ENCODE measurements at places on chromosomes 5 and 9. TPM values are rescaled to one million over a fixed set of nuclear protein-coding genes. Genes with fewer than 3 reads are reported as not detected.

DNAJA1 gene
- total RNA-seq, result 250 TPM

PCDHGB6 gene
- total RNA-seq, result 9.8 TPM

GABRB2 gene
- total RNA-seq, result 71.7 TPM

GABRP gene
- not detected for total RNA-seq

ARID3C gene
- total RNA-seq, result 0.82 TPM

C9 gene
- under 0.01 TPM for total RNA-seq

SARDH gene
- total RNA-seq, result 1.6 TPM

GPSM1 gene
- total RNA-seq, result 71.7 TPM

NOTCH1 gene
- 15.9 TPM for total RNA-seq

SPATA31E1 gene
- total RNA-seq, result not detected

DNA sequence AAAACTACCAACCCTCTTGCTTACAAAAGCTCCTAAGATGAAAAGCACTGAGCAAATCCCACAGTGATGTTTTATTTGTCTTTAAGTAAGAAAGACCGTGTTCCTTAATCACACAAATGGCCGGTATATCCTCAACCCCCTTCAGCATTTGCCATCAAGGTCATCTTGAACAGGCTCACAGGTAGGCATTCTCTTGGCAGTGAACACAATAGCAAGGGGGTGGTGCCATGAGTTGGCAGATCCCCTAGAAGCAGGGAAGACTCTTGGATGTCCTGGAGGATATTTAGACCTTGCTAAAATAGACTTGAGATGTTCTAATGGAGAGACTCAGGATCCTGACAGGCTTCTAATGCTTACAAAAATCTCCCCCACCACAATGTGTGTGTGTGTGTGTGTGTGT is 323.0 kb downstream of the SPOCK1 start:
- no peak for DNase-seq

DNA sequence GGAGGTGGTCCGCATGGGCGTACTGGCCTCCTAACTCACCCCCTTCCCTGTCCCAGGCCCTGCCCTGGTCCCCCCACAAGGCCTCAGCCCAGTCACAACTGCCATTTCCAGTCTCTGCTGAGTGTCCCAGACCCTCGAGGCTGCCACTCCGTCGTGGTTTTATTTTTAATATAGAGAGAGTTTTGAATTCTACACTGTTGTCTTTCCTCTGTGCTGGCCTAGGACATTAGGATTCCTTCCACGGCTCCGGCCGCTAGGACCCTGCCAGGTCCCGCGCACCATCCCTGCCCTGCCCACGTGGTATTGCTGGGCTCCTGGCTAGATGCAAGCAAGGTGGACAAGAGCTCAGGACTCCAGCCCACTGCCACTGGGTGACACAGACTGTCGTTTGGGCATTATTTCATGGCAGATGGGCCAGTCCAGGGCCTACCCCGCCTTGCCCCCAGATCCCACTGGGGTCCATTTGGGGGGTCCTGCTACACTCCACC is 53.3 kb downstream of the SAR1B start:
- DNase-seq, result no peak

GRCh38 chr5:179762079-179762780 is 29.6 kb downstream of the MAML1 start:
- DNase-seq, result no peak

DNA sequence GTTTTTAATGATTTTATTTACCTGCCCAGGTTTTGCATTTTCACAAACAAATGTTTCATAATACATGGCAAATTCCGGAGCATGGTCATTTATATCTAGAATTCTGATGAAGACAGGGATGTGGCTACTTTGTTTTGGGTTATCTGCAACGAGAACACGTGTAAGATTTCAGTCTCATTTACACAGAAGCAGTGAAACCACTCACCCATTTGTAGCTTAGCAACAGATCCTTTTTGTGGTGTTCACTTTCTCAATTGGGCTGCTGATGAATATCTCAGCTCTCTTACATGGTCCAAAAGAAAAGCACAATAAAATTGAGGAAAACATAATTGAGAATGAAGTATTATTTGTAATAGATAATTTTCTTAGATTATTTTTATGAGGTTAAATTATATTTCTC is 148.6 kb downstream of the CDH9 start:
- no peak for DNase-seq

DNA sequence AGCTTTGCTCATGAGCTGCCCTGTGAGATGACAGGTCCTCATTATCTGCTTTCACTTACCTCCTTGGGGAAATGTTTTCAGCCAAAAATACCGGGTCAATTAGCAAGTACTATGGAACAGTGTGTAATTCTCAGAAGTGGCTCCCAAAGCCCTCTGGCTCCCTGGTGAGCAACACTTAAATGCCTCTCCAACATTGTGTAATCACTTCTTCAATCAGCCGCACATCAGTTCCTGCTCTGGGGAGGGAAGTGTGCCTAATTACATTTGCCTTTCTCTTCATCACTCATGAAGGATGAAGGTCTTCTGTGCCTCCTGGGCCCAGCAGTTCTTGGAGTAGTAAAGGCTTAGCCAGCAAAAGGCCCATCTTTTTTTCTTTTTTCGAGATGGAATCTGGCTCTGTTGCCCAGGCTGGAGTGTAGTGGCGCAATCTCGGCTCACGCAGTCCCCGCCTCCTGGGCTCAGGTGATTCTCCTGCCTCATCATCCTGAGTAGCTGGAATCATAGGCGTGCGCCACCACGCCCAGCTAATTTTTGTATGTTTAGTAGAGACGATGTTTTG is 23.1 kb downstream of the NIM1K start:
- DNase-seq, result no peak

GRCh38 chr9:89519366-89519805 is 21.5 kb upstream of the SEMA4D start:
- DNase-seq, result no peak

- DNase-seq, result no peak
Measured at GRCh38 chr5:18375641-18376040, 741.4 kb downstream of the TAF11L14 start.

DNA sequence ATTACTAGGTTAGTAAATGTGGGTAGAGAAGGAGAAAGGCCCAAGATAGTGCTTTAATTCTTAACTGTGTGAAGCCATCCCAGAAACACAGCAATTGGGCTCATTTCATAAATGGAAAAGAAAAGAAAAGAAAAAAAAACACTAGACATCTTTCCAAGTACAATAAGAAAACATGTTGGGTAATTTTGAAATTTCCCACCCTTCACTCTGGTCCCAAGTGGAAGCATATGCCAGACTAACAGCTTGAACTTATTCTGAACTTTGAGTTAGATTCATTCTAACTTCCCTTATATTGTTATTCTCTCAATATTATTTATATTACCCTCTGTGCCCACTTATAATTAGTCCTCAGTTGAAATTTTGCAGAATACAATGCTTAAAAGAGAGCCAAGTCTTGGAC is 113.4 kb upstream of the GHR start:
- no peak for DNase-seq

DNA sequence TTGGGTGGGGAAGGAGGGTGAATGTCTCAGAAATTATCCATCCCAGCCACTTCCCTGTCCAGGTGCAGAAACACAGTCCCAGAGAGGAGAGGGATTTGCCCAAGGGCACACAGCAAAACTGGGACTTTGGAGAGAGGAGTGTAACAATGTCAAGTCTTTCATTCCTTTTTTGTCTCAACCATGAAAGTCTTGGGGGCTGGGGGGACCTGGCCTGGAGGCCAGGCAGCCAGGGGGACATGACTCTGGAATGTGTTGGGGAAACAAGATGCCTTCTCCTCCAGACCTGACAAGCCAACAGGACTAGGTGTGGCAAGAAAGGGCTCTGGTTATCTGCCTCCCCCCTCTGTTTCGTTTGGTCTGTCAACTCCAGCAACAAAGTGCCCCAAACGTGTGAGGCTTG is 13.9 kb upstream of the HAND1 start:
- DNase-seq, result no peak

DNA sequence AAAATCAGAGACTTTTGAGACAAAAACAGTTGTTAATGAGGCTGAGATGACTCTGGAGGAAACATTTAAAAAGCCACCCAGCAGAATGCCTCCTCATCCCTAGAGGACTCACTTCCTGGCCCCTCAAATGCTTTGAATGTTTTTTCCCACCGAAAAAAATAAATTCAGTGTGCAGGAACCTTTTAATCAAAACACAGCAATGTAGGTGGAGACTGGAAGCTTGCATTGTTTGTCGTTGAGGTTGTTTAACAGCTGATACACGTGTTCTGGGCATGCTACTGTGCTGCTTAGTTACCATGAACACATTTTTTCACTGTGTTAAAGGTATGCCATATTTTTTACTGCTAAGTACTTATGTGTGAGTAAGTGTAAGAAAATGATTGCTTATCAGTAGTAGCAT is 65.7 kb upstream of the ADCY2 start:
- no peak for DNase-seq

- DNase-seq, result no peak
Measured at GRCh38 chr9:130908146-130908877, 11.7 kb upstream of the QRFP start.

- no peak for DNase-seq
Measured at GRCh38 chr5:102014371-102014770, 281.7 kb downstream of the SLCO4C1 start.

GRCh38 chr9:31119890-31120454 is 1264.5 kb upstream of the ACO1 start:
- no peak for DNase-seq

DNA sequence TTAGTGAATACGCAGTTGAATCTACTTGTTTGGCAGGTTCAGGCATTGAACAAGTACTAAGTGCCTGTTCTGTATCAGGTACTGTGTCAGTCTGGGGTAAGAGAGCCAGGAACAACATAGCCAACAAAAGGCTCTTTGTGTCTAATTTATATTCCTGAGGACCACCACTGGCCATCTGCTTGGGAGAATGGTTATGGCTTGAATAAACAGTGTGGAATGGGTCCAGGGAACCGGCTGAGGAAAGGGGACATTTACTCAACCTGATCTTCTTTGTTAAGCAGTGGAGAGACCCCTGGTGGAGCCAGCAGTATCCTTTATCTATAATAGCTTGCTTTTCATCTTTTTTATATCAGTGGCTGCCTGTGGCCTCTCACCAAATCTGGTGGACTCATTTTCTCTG is 38.6 kb downstream of the EXOSC2 start:
- no peak for DNase-seq

DNA sequence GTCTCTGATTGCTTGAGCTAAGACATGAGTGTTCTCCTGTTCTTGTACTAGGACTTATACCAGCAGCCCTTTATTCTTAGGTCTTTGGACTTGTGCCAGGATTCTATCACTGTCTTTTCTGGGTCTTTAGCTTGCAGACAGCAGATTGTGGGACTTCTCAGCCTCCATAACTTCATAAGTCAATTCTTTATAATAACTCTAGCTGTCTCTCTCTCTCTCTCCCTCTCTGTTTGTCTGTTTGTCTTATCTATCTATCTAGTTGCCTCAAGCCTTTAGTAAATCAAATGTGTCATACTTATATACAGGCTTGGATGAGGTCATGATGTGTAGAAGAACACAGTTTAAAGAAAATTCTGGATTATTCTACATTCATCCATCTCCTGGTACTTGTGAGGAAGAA is 11.5 kb upstream of the ANKRD55 start:
- DNase-seq, result no peak

- DNase-seq, result no peak
Measured at GRCh38 chr5:140251527-140251973, 51.4 kb downstream of the PFDN1 start.

DNA sequence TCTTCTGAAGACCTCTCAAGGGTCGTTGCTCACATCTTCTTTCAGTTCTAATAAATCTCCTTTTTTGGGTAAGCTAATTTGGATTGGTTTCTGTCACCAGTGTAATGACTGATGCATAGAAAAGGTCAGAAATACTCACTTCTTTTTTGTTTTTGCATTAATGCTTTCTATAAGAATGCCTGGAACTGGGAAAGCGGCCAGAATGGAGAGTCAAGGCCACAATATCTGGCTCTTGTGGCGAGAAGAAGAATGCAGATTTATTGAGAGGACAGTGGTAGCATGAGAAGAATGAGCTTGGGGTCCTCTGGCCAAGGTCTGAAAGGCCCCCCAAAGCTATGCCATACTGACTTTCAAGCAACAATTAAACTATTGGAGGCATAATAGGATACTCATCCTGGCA is 88.0 kb upstream of the SLC12A2 start:
- no peak for DNase-seq

DNA sequence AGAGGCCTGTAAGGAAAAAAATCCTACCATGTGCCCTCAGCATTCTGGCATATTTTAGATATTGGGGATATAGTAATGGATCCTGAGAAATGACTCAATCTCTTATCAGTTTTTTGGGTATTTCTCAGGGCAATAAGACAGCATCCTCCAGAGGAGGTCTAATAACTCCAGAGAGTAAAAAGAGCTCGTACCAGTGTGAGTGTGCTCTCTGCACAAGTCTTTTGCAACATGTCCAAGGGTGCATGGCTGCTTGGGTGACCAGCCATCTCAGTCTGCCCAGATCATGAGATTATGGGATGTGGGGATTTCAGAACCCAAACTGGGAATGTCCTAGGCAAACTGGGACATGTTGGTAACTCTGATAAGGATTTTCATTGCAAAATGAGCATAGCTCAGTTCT is 15.3 kb downstream of the ASPN start:
- no peak for DNase-seq

DNA sequence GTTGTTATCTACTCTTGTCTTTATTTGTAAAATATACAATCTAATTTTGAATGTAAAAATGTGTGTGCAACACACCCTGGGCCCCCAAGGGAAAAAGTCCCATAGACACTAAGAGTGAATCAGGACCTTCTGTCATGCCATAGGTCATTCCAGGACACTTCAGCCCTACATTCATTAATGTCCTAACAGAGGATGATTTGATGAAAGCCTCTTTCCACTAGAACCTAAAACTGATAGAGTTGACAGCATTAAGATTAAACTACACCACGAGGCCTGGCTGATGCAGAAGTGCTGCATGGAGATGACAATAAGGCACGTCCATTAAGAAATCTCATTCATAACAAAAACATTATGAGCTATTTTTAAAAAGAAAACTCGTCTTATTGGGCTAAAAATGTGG is 46.2 kb downstream of the FRMD3 start:
- DNase-seq, result no peak

GRCh38 chr5:35657877-35658276 is 40.2 kb downstream of the SPEF2 start:
- no peak for DNase-seq

DNA sequence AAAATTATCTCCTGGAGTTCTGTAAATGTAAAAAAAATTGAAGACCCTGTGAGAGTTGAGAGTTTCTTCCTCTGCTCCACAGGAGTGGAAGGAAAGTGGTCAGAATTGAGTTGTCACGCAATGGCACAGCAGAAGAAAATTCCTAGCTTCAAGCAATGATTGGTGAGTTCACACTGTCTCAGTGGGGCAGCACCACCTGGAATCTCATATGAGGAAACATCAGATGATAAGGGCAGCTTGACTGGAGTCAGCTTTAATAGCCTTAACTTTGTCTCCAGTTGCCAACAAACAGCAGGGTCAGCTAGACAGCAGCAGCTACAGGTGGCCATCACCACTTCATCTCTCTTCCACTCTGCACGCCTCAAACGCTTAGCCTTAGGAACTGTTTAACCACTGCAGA is 211.1 kb downstream of the EFNA5 start:
- DNase-seq, result no peak

- DNase-seq, result no peak
Measured at GRCh38 chr5:143119881-143120341, 283.6 kb downstream of the NR3C1 start.

Data from frontal cortex (tissue), 4 donors.